Forelimb muscle (tissue), 1 donor: ENCODE measurements at places on chromosomes 7 and 10. TPM values are rescaled to one million over a fixed set of nuclear protein-coding genes. Genes with fewer than 3 reads are reported as not detected.

SPRN gene
- polyA plus RNA-seq = 4.1 TPM

DNA sequence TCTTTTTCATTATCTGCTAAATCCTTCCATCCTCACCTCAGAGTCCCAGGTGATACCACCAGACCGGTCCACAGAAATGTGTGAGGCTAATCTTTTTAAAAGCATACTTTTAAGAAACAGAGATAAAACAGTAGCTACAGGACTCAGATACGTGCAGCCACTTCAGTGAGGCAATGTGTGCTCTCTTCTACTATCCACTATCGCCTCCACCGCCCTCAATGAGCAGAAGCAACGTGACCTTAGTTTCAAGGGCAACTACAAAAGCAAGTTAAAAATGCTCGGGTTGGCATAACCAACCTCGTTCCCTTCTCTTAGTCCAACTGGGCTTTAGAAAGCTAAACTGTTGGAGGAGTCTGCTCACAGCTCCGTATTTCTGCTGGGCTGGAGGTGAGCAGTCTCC lies 4.2 kb downstream of the FGFR2 start:
- no peak for DNase-seq

- no peak for DNase-seq
Measured at GRCh38 chr7:29892231-29892630, 85.9 kb downstream of the WIPF3 start.

GRCh38 chr7:20157456-20157855 lies 59.7 kb downstream of the MACC1 start:
- no peak for DNase-seq

- DNase-seq = peak; percentile 97
Measured at GRCh38 chr7:134891262-134891695, 95.0 kb upstream of the AGBL3 start.
